Activated CD4-positive, alpha-beta memory T cell treated with anti-CD3 and anti-CD28 coated beads for 36 hours (primary cell): ENCODE measurements at places on chromosomes 1 and 21.

DNA sequence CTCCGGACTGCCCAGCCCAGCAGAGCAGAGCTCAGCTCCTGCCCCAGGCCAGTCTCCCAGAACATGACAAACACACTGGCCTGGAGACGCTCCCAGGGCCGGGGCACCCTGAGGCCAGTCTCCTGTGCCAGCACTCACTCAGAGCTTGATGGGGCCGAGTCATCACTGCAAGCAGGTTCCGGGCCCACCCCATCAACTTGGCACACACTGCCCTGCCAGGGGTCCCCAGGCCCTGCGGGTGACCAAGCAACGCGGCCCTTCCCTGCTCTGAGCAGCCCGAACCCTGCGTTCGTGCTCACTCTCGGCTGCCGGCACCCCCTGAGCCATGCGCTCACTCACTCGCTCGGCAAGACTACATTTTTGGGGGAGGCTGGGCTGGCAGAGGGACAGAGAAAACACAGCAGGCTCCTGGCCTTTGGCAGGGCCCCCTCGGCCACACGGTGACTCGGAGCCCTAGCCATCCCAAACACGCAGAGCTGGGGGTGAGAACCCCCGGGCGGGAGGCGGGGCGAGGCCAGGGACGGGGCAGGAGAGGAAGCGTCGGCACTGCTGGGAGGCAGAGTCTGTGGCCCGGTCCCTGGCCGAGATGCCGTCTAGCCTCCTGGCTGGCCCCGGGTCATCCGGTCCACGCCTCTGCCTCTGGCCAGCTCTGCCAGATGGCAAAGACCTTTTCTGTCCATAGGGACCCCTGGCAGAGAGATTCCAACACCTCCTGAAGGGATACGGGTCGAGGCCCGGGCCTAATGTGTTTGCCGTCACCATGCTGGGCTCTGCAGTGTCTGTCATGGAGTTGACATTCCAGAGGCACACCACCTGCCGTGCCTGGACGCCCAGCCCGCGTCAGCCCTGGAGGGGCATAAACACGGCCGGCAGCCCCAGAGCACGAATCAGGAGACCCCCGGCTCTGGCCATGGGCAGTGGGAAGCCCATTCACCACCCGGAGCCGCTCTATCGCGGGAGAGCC is 68.0 kb downstream of the MEGF6 start:
- H3K27ac ChIP-seq: no peak overlapping the region
- H3K36me3 ChIP-seq: no peaks in the 10 kb centered on the region
- no peak for DNase-seq
- H3K4me3 ChIP-seq: no peak overlapping the region

- no peak for DNase-seq
- H3K27me3 ChIP-seq: peaks cover 2% of the 10 kb centered on the region
- no peaks in the 10 kb centered on the region for H3K36me3 ChIP-seq
- no peak overlapping the region for H3K4me3 ChIP-seq
- peaks cover 78% of the 10 kb centered on the region for H3K4me1 ChIP-seq
- H3K27ac ChIP-seq: peak overlapping the region; percentile 78
Measured at GRCh38 chr1:117654493-117655219, 48.8 kb downstream of the TENT5C start.

DNA sequence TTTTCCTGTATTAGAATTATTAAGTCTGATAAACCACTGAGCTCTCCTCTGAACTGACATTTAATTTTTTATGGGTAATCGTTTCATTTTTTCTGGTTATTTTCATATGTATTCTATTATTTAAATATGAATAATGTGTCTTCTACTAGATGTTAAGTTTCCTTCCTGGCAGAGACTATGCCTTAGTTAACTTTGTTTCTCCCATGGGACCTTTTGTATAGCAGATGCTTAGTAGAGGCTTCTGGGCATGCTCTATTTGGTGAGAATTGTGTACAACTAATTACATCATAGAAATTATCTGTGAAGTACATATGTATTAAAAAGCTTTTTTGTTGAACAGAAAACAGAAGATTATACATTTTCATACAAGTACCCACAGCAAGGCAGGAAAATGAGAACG is 23.4 kb downstream of the CTBS start:
- H3K4me3 ChIP-seq: no peak overlapping the region
- H3K36me3 ChIP-seq: peaks cover 2% of the 10 kb centered on the region
- no peak overlapping the region for H3K27ac ChIP-seq
- no peaks in the 10 kb centered on the region for H3K4me1 ChIP-seq

DNA sequence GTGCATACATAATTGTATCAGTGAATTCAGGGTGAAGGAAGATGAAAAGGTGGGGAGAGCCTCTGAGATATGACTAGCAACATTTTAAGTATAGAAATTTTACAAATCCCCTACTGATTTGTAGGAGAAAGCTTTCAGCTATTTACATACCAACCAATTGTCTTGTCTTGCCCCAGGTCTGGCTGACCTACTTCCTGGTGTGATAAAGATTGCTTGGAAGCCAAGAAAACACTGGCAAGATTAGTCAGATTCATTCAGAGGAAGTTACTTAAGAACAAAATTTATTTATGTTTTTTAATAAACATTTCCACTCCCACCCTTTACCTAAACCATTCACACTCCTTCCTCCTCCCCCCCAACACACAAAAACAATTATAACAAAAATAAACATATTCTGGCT is 17.5 kb downstream of the PTGS2 start:
- H3K4me3 ChIP-seq: no peak overlapping the region
- H3K27ac ChIP-seq: no peak overlapping the region
- no peaks in the 10 kb centered on the region for H3K36me3 ChIP-seq
- no peak for DNase-seq

DNA sequence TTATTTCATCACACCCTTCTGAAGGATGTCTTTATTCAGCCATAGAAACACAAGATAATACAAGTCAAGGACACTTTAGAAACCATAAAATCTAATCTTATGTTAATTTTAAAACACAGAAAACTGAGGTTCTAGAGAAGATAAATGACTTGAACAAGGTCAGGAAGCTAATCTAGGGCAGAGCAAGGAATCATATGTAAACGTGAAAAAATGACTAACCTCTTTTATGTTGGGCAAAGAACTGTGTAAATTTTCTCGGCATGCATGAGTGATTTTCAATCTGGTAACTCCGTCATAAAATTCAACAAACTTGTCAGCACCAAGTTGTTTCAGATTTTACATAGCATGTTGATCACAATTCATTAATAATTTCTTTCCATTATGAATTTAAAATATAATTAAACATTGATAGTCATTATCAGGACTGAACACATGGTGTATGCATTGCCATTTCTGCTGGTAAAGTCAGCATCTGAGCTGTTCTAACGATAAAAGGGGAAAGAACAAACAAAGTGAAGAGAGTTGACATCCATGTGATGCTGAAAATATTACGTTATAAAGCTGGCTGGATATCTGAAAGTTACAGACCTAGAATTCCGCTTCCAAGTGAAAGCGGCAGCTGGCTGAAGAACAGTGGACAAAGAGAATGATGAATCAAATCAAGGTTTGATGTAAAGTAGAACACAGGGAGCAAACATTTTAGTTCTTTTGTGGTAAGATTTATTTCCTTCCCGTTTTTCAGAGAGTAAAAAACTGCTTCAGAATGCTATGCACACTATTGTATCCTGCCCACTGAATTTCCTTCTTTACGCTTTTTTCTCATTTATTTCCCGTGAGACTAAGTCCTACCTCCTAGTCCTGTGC is 1037.4 kb upstream of the TMPRSS15 start:
- H3K4me3 ChIP-seq: no peak overlapping the region
- H3K27me3 ChIP-seq: no peaks in the 10 kb centered on the region
- DNase-seq: no peak
- no peaks in the 10 kb centered on the region for H3K4me1 ChIP-seq

DNA sequence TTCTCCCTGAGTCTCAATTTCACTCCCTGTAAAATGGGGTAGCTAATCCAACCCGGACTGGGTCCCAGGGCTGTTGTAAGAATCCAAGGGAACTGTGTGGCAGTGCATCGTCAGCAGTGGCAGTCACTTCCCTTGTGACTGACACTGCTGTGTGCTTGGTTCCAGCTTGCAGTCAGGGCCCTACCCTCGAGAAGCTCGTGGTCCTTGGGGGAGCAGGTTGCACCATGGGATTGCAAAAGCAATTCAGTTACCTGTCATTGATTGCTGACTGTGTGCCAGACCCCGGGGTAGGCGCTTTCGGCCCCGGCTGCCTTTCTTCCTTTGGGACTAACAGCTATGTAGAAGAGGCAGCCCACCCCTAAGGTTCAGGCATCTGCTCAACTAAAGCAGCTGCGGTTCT is 2.9 kb downstream of the PTPRF start:
- no peak overlapping the region for H3K27ac ChIP-seq
- no peak overlapping the region for H3K4me3 ChIP-seq
- H3K27me3 ChIP-seq: peaks cover 32% of the 10 kb centered on the region
- H3K4me1 ChIP-seq: peaks cover 16% of the 10 kb centered on the region
- no peaks in the 10 kb centered on the region for H3K36me3 ChIP-seq

GRCh38 chr1:931380-932172 is 7.9 kb downstream of the SAMD11 start:
- H3K27ac ChIP-seq: no peak overlapping the region
- peaks cover 25% of the 10 kb centered on the region for H3K27me3 ChIP-seq
- DNase-seq: no peak
- no peak overlapping the region for H3K4me3 ChIP-seq
- peaks cover 8% of the 10 kb centered on the region for H3K4me1 ChIP-seq
- no peaks in the 10 kb centered on the region for H3K36me3 ChIP-seq
